ENCODE measurements at places on chromosomes 11 and 22.

- DNase-seq, result no peak
Measured at GRCh38 chr22:42945027-42945426, 69.9 kb downstream of the PACSIN2 start.

- no peak for DNase-seq
Measured at GRCh38 chr22:46508491-46508999, 28.9 kb downstream of the CELSR1 start.

DNA sequence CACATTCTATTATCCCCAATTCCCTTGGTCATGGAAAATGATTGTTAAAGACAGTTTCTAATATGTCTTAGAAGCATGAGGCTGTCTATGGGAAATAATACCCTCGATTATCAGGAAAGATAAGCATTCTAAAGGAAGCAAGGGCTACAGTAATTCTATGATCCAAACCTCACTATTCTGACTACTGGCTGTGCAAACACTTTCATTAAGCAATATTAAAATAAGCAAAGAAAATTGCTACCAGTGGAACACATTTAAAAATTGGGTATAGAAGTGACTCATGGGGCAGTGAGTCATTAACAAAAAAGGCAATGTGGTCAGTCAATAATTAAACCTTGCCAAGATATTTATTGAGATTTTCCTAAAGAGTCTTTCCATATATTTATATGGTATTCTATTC lies 1415.2 kb upstream of the TENM4 start:
- DNase-seq, result no peak

DNA sequence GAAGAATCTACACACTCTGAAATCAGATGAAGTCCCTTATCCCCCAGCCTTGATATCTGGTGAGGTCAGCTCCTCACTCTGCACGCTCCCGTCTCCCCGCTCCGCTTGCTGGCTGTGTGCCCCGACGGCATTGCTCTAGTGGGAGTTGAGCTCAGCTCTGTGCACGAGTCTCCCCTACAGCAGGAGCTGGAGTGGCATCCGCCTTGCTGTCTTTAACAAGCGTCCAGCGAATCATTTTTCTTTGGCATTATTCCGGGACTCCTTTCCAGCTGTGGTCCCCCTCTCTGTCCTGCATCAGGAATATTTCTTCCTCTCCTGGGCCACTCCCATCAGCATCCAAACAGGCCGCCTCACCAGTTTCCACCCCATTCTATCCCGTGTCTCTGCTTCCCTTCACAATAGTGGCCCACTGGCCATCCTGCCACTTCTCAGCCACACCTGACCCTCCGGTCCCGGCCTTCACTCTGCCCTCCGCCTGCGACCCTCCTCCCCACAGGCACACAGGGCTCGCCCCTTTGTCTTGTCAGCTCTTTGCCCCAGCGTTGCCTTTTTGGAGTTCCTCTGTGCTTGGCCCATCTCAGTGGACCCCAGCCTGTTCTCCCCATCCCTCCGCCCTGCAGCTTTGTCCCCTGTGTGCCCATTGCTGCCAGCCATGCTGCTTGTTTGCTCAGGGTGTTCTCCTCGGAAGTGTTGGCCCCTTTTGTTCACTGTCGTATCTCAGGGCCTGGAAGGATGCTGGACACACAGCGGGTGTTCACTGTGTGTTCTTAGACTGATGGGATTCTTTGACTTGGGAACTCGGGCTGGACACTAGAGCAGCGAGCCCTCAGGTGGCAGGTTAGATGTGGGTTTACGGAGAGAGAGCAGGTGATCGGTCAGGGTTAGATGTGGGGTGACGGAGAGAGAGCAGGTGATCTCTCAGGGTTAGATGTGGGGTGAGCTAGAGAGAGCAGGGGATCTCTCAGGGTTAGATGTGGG lies 441.8 kb downstream of the TBC1D22A start:
- DNase-seq, result no peak

- no peak for DNase-seq
Measured at GRCh38 chr11:65859812-65860277, 388 bp upstream of the MUS81 start.

DNA sequence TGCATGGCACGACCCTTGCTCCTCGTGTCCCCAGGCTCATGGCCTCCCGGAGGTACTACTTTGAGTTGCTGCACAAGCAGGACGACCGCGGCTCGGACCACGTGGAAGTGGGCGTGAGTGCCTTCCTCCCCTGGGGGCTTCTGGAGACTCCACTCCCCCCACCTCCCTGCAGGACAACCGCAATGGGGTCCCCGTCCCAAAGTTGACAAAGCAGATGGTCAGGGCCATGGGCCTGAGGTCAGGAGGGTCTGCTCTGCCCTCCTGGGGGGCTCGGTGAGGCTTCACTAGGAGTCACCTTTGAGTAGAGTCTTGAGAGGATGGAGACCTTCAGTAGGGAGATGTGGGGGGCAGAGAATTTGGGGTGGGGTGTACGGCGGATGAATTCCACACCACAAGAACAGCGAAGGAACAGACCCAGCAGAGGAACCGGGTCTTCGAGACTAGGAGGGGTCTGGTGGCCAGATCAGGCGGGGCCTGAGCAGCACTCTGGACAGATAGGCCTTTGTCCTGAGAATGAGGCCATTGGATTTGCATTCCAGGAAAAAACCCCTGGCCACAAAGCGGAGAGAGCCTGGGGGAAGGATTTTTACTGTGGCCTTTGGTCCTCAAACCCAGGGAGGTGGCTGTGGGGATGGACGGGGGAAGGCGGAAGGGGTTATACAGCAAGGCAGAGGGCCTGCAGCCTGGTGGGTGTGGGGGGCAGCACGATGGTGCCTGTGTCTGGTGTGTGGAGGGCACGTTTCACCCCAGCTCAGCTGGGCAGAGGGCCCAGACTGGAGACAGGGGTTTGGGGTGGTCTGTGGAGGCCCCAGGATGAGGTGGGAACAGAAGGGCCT lies 4.6 kb downstream of the B4GALNT4 start:
- DNase-seq, result no peak

DNA sequence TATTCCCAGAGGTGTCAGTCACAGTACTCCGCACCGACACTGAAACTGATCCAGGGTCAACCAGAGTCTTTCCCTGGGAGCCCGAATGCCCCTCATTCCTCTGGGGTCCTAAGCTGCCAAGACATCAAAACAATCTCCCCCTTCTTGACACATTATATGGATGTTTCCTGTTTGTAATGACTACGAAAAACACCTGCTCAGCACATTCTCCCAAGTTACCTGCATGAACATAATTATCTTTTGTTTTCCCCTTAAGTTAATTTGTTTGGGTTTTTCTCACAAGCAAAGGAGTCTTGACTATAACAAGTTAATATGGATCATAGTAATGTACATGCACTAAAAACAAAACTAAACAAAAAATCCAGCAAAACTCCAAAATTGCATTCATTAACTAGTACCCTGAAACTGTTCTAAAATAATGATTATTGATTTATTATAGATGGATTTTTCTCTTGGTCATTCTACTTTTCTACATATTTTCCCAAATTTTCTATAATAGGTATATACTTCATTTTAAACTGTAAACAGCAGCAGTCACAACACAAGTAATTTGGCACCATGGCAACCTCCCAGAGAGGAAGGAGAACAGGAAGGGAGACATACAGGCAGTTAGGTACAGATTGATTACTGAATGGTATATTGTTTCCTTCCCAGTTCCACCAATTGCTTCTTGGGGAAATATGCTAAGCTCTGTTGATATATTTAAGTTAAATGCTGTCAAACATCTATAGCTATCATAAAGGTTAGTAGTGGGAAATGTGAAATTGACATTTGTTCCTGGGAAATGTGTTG lies 631.5 kb downstream of the METTL15 start:
- DNase-seq, result no peak

- DNase-seq, result peak; percentile 38
Measured at GRCh38 chr11:1421291-1421690, 31.6 kb downstream of the BRSK2 start.

DNA sequence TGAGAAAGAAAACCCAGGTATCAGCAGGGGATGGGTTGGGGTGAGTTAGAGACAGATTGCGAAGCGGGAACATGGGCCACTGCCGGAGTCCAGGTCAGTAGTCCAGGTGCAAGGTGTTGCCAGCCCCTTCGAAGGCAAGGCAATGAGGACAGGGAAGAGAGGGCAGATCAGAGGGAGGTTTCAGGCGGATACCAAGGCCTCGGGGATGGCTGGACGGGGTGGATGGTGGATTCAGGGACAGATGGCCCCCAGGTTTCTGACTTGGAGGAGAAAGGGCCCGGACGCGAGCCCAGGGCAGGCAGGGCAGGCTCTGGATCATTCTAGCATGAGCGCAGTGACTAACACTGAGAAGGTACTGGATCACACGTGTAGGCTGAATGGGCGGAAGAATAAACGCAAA lies 25.4 kb upstream of the IGSF9B start:
- DNase-seq, result no peak

GRCh38 chr11:85947431-85948272 lies 92.5 kb downstream of the CCDC83 start:
- DNase-seq, result no peak

GRCh38 chr11:107565219-107565937 lies at the start of gene ALKBH8:
Gene ALKBH8 (minus strand): TSS chr11:107565735. CDS start chr11:107560893, 4,842 bp downstream.
- DNase-seq, result peak; percentile 82

DNA sequence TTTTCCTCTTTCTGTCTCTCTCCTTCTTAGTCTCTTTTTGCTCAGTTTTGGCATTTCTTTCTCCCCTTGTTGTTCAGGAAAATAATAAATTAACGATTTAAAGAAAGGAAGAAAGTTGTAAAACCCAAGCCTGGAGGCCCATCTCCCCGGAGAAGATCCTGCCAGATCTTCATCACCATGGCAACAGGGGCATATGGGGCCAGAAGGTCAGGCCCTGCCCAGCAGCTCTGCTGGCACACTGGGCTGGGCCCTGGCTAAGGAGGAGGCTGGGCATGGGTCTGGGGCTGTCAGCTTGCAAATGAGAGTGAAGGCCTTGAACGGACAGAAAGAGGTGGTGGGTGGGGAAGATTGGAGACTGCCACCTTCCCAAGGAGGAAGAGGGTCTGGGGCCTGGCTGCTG lies 2.8 kb downstream of the LRRC10B start:
- no peak for DNase-seq

DNA sequence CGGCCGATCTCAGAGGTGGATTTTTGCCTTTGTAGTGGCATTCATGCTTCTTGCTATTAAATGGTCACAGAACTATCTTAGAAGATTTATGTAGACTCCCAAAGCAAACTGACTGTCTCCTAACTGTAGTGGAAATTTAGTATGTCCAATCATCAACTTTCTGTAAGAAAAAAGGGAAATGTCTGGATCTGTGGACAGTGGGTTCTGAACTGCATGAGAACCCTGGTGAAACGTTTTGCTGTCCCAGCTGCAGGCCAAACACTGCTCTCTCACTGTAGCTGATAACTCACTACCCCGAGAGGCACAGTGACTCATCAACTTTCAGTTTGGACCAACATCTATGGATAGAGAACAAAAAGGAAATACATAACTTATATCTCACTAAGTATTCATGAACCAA lies 387.1 kb downstream of the SOX6 start:
- peak; percentile 6 for DNase-seq

- no peak for DNase-seq
Measured at GRCh38 chr22:49807780-49808708, 19.6 kb downstream of the BRD1 start.

- DNase-seq, result no peak
Measured at GRCh38 chr11:129947474-129947873, 52.1 kb upstream of the NFRKB start.

GRCh38 chr11:61552108-61552635 lies 28.7 kb downstream of the SYT7 start:
- DNase-seq, result no peak

GRCh38 chr11:121207485-121208115 lies 85.0 kb upstream of the SC5D start:
- no peak for DNase-seq
